C1 segment of cervical spinal cord (tissue), 14 donors: ENCODE measurements at places on chromosomes 12 and 14.

- DNase-seq: no peak
Measured at GRCh38 chr12:47892819-47893218, 12.0 kb downstream of the VDR start.

- no peak for DNase-seq
Measured at GRCh38 chr14:105422695-105423487, 3.3 kb downstream of the MTA1 start.

DNA sequence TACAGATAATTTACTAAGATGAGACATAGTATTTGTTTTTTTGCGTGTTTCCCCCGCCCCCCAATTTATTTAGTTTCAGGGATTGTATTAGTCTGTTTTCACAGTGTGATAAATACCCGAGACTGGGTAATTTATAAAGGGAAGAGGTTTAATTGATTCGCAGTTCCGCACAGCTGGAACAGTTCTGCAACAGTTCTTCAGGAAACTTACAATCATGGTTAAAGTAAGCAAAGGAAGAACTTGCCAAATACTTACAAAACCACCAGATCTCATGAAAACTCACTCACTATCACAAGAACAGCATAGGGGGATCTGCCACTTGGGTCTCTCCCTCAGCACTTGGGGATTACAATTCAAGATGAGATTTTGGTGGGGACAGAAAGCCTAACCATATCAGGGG is 48.9 kb downstream of the LRRIQ1 start:
- no peak for DNase-seq

GRCh38 chr14:72549854-72550253 is 344.0 kb downstream of the DPF3 start:
- DNase-seq: no peak

DNA sequence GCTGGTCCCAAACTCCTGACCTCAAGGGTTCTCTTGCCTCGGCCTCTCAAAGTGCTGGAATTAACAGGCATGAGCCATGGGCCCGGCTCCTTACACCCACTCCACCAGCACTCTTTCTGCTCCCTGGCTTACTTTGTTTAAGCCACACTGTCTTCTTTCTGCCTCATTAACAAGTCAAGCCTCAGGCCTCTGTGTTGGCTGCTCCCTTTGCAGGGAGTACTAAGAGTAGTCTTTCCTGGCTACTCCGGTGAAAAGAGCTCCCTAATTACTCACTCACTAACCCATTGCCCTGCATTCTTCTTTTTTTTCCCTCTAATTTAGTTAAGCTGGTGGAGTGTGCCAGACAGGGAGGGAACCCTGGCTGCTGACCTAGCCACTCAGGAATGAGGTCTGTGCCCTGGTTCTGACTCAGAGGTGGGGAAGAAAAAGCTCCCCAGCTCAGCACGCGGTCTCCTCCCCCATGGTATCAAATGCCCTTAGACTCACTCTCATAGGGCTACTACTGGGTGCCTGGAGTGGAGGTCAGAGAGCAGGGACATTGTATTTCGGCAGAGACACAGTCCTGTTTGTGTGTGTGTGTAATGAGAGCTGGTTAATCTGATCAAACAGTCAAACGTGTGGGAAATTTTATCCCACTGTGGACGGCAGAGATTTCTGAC is 19.8 kb downstream of the GALNT6 start:
- DNase-seq: no peak

DNA sequence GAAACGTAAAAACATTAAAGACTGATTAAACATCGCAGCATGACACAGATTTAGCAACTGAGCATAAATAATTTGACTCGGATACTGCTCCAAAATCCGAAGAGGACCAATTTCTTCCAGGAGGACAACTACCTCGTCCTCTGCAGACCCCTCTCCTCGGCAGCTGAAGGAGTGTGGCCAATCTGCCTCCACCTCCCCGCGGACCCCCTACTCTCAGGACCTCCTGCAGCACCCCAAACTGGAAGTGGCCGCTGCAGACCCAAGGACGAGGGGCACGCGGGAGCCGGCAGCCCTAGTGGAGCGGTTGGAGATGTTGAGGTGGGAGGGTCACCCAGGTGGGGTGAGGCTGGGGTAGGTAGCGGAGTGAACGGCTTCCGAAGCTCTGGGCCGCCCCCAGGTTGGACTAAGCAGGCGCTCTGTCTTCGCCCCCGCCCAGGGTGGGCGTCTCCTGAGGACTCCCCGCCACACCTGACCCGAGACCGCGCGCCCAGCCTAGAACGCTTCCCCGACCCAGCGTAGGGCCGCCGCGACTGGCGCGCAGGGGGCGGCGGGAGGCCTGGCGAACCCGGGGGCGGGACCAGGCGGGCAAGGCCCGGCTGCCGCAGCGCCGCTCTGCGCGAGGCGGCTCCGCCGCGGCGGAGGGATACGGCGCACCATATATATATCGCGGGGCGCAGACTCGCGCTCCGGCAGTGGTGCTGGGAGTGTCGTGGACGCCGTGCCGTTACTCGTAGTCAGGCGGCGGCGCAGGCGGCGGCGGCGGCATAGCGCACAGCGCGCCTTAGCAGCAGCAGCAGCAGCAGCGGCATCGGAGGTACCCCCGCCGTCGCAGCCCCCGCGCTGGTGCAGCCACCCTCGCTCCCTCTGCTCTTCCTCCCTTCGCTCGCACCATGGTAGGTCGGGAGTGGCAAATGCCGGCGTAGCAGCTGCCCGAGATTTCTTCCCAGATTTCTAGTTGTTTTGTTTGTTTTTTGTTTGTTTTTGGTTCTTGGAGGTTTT is at the start of gene CALM1:
Gene CALM1 (plus strand): TSS at position 689 of the 999 bp plus-strand sequence. CDS start 202 bp downstream, at position 891.
- peak; percentile 88 for DNase-seq

- DNase-seq: no peak
Measured at GRCh38 chr12:52197371-52198231, 5.8 kb upstream of the KRT80 start.

- no peak for DNase-seq
Measured at GRCh38 chr12:59637692-59638070, 41.9 kb downstream of the SLC16A7 start.
